ENCODE measurements at places on chromosomes 1 and 21.

DNA sequence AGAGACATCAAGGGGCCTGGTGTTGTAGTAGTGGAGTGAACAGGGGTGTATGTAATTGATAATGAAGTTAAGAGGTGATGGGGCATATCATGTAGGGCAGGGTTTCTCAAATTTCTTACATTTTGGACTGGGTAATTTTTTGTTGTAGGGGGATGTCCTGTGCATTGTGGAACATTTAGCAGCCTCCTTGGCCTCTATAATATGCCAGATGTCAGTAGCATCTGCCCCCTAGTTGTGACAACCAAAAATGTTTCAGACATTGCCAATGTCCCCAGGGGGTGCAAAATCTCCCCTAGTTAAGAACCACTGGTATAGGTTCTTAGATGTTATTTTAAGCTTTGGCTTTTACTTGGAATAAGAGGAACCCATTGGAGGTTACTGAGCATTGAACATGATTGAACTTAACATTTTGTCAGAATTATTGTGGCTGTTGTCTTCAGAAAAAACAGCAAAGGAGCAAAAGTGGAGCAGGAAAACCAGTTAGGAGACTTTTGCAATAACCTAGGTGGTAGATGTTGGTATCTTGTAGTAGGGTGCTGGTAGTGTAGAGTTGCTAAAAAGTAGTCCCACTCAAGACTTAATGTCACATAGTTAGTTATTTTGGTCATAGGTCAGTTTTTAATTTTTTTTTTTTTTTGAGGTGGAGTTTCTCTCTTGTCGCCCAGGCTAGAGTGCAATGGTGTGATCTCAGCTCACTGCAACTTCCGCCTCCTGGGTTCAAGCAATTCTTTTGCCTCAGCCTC, 6.2 kb downstream of the ZNF326 start:
- DNase-seq: no peak

DNA sequence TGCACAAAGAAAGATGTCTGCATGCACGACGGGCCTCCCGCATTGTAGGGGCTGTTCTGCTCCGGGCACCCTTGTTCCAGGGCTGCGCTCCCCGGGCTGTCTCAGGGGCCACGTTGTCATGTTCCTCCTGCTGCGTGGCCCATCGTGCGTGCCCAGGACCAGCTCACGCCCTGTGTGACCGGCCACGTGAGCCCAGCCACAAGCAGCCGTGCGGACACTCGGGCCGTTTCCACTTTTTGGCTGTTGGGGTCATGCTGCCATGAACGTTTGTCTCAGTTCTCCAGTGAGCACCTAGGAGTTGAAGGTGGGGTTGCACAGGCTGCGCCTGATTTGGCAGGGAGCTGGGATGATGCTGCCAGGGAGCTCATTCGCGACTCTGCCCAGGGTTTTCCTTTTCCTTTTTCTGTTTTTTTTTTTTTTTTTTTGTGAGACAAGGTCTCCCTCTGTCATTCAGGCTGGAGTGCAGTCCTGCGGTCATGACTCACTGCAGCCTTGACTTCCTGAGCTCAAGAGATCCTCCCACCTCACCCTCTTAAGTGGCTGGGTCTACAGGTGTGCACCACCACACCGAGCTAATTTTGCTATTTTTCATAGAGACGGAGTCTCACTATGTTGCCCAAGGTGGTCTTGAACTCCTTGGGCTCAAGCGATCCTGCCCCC, 17.4 kb downstream of the PDXK start:
- DNase-seq: no peak

GRCh38 chr1:147837129-147837963, 65.2 kb upstream of the GJA8 start:
- no peak for DNase-seq

DNA sequence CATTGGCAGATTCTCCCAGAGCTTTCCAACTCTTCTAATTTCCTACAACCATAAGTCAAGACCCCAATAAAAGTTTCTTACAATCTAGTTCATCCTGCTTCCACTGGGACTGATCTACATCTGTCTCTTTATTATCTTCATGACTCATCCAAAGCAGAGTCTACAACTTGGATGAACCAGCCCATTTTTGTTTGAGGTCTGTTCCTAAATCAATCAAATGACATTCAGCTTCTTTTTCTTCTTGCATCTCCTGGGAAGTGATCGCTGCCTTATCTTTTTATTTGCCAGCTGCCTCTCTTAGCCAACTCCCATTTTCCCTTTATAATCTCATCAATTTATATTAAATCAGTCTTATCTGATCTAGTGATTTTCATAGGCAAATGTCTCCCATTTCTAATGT, 105.6 kb downstream of the ERG start:
- DNase-seq: no peak

DNA sequence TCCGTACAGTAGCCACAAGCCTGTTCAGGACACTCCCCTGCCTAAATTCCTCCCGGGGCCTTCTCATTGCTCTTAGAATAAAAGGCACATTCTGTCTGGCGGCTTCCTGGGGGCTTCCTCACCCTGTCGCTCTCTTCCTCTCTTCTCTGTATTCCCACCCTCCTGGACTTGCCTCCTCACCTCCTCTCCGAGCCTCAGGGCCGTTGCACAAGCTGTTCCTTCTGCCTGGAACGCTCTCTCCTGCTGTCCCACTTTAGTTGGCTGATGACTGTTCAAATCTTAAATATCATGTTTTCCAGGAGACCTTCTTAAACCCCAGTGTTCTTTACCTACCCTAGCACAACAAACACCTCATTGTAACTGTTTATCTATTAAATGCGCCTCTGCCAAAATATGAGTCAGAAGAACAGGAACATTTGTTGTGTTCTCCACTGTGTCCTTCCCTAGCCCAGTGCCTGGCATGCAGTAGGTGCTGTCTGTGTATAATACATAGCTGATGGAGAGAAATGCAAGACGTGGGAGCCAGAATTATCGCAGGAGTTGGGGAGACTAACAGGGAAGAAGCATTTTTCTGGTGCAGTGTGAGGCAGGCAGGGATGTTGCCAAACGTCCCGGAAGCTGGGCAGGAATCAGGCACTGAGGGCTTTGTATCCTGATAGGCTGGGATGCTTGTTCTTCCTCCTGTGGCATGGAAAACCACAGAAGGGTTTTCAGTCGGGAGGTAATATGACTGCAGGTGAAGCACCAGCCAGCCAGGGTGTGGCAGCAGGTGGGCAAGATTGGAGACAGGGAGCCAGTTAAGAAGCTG, 24.1 kb upstream of the THRAP3 start:
- DNase-seq: no peak

- DNase-seq: no peak
Measured at GRCh38 chr21:42061195-42061985, 9.7 kb upstream of the UMODL1 start.

DNA sequence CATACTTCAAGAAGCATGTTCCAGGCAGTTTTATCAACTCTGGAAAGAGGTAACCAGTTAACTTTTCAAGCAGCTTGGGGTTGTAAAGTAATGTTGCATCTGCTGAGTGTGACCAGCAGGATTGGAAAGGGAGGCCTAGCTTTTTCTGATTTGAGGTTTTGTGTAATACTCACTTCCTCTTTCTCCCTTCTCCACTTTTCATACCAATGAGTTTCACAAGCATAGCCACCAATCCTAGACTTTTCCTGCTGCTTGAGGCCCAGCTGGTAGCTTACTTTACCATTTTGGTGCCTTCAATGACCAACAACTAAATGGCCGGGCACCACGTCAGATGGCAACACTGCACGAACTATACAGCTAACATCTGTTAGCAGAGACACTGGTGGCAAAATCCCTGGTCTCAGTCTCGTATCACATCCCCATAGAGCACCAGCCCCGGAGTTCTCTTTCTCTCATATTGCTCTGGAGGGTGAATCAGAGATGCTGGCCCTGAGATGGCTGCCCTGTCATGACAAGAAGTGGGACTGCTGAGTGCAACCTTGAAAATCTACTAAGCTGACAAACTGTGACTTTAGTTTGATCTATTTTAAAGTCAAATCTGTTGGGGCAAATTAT, 14.8 kb upstream of the GPR88 start:
- DNase-seq: no peak

DNA sequence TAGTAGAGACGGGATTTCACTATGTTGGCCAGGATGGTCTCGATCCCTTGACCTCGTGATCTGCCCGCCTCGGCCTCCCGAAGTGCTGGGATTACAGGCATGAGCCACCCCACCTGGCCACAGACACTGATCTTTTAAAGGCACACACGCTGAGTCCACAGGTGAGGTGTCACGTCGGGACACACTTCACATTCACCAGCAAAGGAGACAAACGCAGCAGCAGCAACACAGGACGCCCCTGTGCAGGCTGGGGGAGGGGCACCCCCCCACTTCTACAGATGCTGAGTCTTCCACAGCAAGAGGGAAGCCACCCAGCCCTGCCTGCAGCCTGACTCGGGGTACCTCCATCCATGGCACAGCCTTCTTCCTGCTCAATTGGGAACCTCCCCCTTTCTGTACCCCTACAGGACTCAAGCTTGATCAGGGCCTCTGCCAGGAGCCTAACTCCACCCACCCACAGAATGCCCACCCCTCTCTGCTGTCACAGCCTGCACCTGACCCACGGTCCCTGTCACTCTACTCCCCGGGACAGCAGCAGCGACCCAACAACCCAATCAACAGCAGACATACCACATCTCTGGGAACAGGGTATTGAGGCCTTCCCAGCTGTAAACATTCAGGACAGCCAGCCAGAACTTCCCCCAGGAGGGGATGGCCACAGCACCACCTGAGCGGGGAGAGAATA, 9.5 kb downstream of the LSS start:
- DNase-seq: no peak

DNA sequence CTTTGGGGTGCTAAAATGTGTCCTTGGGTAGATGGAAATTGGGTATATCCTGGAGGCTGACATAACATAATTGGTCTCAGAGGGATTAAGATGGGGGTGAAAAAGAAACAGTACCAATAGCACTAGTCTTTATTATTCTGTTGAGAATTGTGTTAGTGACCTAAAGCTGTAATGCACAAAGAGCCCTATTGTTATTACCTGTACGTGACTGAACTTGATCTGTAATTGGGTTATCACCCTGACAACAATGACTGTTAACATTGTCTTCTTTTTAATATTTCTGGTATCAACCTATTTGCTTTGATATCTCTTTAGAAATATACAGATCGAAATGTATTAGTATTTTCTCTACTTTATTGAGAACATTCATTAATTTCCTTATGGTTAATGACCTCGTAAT, 147.6 kb downstream of the NEK7 start:
- no peak for DNase-seq

DNA sequence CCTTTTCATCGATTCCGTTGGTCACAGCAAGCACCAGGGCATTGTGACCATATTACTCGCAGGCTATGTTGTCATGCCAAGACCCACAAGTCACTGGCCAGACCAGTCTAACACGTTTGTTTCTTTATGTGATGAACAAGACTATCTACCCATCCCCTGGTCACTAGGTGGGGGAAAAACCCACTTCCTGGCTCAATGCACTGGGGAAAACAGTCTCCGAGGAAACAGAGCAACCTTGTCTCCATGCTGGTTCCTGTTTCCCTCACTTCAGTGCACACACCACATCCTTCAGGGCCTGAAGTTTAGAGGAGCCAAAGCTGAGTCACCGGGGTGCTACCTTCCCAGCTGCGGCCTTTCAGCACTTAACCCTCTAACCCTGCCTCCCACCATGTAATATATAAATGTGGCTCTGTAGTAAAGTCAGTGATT, 20.9 kb downstream of the ERICH3 start:
- DNase-seq: no peak

DNA sequence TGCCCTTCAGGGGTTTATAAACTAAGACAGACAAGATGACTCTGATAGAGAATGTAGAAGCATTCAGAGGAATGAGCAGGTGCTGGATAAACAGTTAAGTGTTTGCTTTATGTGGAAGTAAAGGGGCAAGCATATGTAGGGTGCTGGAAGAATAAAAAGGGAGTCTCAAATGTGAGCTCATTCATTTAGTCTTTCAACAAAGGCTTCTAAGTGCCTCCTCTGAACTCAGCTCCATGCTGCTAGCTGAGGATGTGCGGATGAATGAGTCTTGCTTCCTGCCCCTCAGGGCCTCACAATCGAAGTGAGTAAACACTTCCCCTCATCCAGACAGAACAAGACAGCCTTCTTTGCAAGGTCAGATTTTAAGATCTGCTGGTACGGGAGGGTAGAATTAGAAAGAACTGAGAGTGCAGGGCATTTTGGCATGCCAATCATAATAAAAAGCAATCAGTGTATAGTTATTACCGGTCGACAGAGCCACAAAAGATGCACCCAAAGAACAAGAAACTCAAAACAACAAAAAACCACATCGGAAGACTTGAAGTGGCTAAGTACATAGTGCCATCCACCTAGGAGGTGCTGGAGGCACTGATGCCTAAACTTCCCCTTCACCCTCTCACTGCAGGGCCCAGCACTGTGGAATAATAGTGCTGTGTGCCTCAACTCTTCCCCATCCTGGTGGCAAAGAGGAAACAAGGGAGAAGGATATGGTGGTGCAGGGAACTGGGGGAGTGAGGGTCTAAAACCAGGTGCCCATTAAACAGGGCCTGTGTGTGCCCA, 69.8 kb downstream of the TNR start:
- no peak for DNase-seq

DNA sequence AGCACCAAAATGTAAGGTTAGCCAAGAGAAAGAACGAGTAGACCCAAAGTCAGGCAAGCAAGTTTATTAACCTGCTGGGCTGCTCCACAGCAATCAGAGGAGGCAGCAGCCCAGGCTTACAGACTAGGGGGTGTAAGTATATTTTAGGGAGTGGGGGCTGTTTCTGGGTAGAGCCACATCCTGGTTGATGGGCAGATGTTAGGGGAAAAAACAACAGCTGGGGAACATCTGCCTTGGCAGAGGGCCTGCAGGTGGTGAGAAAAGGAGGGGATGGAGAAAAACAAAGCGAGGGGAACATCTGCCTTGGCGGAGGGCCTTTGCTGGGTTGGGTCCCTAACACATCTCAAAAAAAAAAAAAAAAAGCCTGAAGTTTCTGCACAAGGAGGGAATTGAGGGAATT, 9.7 kb upstream of the ZBTB48 start:
- DNase-seq: no peak

DNA sequence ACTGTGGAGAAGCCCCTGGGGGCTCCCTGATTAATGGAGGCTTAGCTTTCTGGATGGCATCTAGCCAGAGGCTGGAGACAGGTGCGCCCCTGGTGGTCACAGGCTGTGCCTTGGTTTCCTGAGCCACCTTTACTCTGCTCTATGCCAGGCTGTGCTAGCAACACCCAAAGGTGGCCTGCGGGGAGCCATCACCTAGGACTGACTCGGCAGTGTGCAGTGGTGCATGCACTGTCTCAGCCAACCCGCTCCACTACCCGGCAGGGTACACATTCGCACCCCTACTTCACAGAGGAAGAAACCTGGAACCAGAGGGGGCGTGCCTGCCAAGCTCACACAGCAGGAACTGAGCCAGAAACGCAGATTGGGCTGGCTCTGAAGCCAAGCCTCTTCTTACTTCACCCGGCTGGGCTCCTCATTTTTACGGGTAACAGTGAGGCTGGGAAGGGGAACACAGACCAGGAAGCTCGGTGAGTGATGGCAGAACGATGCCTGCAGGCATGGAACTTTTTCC, 24.8 kb downstream of the PCSK9 start:
- DNase-seq: no peak

DNA sequence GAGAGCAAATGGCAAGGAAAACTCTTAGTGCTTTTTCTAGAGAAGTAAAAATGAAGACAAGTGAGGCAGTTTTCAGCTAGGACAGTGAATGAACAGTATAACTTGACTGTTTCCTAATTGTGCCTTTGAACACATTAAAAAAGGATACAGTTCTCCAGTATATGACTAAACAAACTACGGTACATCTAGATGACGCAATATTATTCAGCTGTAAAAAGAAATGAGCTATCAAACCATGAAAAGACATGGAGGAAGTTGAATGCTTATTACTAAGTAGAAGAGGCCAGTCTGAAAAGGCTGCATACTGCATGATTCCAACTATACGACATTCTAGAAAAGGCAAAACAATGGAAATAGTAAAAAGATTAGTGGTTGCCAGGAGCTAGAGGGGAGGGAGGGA, 206.3 kb downstream of the SIPA1L2 start:
- no peak for DNase-seq

Measured in stimulated activated CD4-positive, alpha-beta T cell treated with anti-CD3 and anti-CD28 coated beads, TNF-alpha, amount 100 ng/mL, for 24 hours (primary cell).